ENCODE measurements at places on chromosomes 16 and 17.

DNA sequence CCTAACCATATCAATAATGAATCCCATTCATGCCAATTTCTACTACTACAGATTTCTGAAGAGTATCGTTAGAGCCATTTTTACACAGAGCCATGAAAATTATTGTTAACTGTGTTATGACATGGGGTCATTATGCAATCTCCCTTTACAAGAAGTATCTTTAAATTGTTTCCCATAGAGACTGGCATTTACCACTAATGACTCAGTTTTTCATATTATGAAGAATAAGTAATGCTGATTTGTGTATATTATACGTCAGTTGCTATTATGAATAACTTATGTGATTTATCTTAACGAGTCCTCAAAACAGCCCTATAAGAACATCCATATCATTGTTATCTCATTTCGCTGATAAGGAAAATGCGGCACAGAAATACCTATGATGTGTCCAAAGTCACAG lies 173.8 kb downstream of the KCNJ2 start:
- DNase-seq: no peak

- DNase-seq: no peak
These were observed 926 bp downstream of the MYH10 start for GRCh38 chr17:8629371-8630226.

DNA sequence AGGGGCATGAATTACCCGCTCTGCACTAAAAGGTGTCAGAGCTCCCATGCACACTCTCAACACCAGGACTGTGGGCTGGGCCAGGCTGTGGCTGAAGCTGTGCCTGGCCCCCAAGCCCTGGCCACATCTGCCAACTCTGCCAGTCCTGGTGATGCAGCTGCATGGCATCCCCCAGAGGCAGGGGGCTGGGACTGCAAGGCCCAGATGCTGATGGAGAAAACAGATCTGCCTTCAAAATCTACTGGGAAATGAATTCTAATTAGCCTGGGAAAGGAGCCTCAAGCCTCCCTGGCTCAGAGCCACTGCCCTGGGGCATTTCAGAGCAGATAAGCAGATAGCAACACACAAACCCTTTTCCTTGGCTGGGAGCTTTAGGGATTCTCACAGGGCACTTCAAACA lies 3.4 kb downstream of the CHST6 start:
- no peak for DNase-seq

DNA sequence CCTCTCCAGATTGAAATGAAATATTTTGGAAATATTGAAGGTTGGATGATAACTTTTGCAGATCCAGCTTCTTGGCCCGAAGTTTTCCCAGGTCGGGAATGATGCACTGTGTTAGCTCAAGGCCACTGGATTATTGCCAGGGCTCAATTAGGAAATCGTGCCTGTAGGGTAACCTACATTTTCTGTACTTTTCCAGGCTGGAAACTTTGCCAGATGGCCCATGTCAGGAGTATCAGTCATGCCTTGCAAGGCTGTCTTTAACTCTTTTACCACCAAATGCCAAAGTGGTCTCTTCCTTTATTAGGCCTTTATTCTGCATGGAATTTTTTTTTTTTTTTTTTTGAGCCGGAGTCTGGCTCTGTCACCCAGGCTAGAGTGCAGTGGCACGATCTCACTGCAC lies 8.9 kb upstream of the SEC14L1 start:
- DNase-seq: peak; percentile 31

DNA sequence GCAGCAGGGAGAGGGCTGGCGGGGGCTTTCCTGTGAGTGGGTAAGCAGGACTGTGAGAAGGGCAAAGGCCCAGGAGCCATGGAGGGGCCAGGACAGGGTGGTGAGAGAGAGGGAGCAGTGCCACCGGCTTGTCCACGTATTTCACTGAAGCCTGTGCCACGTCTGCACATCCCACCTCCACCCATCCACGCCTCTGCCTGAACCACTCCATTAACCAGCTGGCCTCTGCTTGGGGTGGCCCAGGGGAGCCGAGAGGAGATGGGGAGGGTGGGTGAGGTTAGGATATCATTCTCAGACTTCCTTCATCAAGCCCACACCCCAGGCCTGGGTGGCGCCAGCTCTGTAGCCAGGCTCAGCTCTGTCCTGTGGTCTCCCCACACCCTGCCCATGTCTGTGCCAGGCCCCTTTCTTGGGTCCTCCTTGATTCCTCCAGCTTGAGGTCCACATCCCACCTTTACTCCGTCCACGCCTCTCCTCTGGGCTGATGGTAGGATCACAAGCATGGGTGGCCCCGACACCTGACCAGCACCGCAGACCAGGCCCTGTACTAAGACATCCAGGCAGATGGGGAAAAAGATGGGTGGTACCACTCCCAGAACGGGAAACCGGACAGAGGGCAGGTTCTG lies 3.2 kb upstream of the FN3K start:
- DNase-seq: no peak

DNA sequence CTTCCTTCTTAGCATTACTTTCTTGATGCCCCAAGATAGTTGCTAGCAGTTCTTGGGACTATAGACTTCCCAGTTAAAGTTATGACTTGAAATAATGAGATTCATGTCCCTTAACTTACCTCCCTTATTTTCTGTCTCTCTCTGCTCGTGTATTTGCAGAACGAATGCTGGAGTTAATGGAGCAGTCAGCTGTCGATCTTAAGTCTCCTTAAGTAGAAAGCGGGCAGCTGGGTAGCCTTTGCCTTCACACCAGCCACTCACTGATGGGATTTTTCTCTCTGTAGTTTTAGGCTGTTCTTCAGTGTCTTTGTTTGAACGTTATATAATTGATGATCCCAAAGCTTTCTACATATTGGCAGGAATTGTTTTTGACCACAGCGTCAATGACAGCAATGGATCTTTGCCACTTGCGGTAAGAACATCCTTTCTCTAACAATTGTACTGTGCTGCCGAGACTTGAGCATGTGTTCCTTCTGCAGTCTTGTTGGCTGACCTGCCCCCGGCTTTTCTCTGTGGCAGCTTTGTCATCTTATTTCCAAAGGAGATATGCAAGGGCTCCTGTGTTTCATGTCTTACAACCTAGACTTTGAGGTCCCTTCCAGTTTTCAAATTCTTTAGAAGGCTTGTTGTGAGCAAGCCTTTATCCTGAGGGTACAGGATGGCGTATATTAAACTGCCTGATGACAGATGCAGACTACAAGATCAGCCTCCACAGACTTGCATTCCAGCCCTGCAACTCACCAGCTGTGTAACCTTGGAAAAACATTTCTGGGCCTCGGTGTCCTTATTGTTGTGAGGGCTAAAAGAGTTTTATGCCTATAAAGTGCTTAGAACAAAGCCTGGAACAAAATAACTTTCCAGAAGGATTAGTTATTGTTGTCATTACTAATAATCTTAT lies 25.1 kb upstream of the ABCA3 start:
- no peak for DNase-seq

DNA sequence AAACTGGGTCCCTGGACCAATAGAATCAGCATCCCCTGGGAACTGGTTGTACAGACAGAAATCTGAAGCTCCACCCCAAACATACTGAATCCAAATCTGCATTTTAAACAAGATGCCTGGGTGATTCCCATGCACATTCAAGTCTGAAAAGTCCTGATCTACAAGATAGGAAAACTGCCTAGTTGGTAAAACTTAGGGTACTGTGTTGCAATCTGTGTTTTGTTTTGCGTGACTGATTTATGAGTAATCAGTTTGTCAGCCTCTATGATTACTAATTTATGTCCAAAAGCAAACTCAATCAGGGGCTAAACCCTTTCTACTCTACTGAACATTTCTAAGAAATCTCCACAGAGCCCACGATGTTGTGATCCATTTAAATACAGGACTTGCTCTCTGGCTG lies 103.8 kb downstream of the YPEL2 start:
- no peak for DNase-seq

- DNase-seq: no peak
These were observed 12.8 kb upstream of the CES3 start for GRCh38 chr16:66948134-66948836.

- DNase-seq: no peak
These were observed 16.7 kb upstream of the MTMR4 start for GRCh38 chr17:58531122-58531521.

DNA sequence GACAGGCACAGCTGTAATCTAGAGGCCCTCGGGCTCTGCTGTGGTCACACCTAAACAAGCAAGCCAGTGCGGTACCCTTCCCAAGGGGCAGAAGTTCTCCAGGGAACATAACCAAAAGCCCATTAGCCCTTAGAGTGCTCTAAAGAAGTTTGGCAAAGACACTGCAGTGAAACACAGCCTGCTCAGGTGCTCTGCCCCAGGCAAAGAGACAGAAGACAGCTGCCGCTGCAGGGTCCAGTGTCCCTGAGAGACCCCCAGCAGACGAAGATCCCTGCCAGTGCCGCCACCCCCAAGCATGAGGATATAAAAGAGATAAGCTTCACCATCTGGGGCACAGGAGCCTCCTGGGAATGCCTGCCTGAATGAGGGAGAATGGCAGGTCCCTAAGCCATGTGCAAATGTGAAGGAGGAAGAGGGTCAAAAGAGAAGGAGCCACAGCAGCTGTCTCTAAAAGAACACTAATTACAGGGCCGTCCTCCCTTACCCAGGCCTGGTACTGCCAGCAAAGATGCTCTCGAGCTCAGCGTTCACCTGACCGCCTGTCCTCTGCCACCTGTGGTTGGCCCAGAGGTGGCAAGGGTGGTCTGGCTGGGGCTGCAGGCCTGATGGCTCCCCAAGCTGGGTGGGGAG lies 29.7 kb downstream of the CUEDC1 start:
- no peak for DNase-seq

- DNase-seq: peak; percentile 22
These were observed 577 bp downstream of the TTC19 start for GRCh38 chr17:15999974-16000827.

DNA sequence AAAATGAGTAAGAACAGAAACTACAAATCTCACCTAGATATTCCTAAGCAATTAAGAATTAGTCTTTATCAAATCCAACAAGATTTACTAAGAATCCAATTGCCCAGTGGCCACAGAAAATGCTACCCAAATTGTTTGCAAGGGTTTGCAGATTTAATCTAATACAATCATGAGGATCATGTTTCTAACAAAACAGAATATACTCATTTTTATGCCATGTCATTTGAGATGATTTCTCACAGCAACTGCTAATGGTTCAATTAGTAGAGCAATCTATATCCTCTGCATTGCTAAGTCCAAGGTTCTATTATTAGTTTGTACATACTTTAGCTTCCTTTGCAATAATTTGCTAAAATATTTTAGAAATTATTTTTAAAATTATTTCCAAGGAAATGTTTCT lies 41.2 kb downstream of the HELZ start:
- no peak for DNase-seq

DNA sequence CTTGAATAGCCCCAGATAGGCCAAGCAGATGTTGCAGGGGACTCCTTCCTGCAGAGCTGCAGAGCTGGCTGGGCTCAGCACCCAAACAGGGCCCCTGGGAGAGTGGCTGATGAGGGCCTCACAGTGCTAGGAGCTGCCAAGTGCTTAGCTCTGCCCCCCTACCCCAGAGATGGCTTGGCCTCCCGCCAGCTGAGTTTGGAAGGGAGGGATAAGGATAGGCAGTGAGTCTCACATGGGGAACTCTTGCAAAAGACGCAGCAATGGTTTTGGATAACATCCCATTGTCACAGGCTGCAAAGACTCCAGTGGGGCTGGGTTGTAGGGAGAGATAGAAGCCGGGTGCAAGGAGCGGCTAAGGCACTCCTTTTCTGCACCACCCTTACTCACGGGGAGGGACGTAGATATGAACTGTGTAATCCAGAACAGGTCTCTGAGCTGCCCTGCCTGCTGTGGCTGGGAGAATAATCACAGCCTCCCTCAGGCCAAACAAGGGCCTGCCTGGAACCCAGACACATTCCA lies 52.9 kb upstream of the MAF start:
- peak; percentile 14 for DNase-seq
